ENCODE measurements at places on chromosomes 6 and 20.

DNA sequence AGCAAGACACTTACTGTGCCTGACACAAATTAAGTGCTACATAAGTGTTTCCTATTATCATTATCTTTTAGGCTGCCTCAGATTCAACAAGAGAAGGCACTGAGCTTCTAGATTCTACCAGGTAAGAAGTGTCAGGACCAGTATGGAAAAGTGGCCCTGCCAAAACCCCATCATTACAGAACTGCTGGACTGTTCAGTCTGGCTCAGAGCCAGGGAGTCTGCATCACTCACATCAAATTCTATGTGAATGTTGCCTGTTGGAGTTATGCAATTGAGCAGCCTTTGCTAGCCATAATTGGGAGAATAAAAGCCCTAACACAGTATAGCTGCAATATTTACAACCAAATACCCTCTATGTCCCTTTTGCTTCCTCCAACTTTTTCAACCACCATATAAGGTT is 70.9 kb downstream of the ATG5 start:
- DNase-seq: peak; percentile 88

DNA sequence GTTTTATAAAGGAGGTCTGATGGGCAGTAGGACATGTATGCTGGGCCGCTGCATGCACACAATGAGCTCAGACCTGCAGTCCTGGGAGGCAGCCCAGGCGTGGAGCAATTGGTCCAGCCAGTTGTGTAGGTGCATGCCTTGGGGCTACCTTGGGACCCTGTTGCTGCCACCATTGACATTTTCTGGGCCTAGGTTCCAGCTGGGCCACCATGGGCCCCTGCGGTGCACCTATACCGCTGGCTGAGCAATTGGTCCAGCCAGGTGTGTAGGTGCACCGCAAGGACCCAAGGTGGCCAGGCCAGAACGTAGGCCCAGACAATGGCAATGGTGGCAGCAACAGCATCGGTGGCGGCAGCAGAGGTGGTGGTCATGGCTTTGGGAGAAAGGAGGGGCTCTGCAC is 143.9 kb downstream of the PXDC1 start:
- DNase-seq: no peak

GRCh38 chr20:11174861-11175260 is 501.1 kb upstream of the JAG1 start:
- DNase-seq: no peak

DNA sequence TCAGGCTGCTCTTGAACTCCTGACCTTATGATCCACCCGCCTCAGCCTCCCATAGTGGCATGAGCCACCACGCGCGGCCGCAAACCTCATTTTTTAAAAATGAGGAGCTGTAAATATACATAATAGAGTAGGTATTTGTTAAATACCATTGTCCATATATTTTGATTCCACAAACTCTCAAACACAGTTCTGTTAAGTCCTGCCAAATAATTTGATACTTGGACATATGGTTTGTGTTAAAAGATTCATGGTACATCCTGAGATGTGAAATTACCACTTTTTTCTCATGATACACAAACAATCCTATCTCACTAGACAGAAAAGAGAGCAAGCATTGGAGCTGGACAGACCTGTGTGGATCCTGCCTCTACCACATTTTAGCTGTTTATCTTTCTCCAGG is 334.1 kb upstream of the KCNQ5 start:
- DNase-seq: peak; percentile 77

DNA sequence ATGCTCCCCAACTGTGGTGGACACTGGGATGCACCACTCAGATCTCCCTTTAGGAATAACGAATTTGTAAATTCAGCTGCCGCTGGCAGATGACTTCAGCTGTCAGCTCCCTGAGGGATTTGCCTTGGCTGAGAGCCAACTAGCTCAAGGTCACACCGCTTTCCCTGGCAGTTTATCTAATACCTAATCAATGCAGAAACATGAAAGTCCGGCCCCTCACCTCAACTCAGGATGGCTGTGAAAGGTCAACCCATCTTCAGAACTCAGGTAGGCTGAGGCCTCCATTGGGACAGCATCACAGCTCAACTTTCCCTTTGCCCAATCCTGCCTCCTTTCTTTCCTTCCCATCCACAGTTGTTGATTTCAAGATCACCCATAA is 22.8 kb upstream of the SCGN start:
- no peak for DNase-seq

- DNase-seq: no peak
Observed at GRCh38 chr6:10852361-10852960, 14.1 kb upstream of the MAK start.

DNA sequence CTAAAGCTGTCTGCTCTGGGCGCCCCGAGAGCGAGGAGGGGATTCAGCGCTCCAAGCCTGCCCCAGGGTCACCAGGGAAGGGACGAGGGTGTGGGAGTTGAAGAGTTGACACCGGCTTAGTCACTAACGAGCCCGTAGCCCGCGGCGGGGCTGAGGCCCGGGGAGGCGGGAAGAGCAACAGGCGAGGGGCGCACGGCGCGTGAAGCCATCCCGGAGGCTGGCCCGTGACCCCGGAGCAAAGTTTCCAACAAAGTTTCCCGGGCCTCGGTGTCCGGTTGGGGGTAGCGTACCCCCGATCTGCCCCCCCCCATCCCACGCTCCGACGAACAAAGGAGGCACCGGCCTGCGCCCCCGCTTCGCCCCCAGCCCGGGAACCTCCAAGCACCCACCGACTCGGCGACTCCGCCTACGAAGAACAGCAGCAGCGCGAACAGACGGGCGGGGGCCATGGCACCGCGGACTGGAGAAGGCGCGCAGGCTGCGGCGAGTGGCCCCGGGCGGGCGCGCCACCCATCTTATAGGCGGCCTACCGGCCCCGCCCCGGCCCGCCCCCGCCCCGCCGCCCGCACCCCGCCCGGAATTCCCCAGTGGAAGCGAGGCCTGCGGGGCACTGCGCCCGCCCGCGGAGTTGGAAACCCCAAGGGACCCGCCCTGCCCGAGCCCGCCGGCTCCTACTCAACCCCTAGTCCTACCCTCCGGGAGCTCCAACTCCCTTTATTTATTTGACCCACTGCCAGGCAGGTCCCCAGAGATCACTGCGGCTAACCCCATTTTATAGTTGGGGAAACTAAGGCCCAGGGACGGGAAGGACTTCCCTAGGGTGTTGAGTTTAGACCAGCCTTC is at the start of gene SDC4:
TSS of gene SDC4 (minus strand) at position 489 of the 843 bp plus-strand sequence. CDS start at position 449, 40 bp downstream.
- peak; percentile 64 for DNase-seq

DNA sequence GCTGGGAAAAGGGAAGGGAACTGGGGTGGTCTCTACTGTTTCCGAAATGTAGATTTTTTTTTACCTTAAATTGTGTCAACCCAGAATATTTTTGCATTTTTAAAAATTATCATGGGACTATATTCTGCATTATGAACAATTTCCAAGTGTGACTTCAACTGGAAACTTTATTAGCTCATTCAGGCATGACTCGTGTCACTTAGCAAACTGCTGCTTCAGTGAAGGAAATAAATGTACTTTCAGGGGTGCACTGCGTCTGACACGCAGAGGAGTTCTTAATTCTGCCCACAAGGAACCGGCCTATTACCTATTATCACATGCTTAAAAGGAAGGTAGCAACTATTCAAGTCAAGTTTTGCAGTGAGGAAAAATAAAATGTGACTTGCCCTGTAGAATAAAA is 291.3 kb upstream of the PRDM1 start:
- no peak for DNase-seq

DNA sequence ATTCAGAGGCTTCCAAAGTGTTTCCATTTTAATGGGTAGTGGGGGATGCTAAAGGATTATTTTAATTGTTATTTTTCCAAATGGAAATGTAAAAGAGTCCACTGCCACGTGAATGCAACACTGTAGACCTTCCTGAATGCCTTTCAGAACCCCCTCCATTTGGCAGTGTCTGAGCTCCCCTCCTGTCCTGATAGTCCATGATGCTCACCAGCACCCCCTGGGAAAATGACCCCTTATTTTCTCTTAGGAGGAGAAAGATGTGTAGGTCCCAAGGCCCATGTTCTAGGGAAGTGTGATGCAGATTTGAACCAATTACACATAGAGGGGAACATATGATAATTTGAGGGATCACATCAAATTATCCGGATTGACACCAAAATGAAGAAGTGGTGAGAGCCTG is 46.8 kb upstream of the SH3BGRL2 start:
- no peak for DNase-seq

DNA sequence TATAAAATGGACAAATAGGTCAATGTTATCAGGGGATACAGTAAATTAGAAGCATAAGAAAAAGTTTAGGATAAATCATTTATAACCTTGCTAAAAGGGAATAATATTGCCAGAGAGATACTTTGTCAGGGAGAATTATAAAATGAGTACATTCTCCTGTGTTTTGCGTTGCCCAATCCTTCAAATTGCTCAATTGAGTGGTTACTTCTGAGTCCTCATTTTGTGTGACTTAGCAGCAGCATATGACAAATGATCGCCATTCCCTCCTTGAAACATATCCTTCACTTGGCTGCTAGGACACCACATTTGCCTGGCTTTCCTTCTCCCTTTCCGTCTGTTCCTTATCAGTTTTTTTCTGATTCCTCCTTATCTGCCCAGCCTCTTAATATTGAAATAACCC is 106.7 kb upstream of the FLRT3 start:
- no peak for DNase-seq

GRCh38 chr6:33173535-33174180 is 18.6 kb downstream of the COL11A2 start:
- no peak for DNase-seq

DNA sequence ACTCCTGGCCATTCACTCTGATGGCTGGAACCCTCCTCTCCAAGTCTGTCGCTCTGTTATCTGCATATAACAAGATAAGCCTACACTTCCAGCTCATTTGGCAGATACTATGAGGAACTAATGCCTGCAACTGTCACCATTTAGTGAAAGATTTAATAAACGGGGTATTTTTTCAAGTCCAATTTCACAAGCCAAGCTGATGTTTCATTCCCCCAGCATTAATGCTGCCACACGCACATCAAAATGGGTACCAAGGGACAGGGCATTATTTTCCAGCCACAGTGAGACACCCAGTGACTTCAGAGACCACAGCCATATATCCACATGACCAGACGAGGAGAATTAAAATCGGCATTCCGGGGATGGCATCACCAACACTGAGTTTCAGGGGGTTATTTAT is 175.5 kb downstream of the PTPRT start:
- no peak for DNase-seq

DNA sequence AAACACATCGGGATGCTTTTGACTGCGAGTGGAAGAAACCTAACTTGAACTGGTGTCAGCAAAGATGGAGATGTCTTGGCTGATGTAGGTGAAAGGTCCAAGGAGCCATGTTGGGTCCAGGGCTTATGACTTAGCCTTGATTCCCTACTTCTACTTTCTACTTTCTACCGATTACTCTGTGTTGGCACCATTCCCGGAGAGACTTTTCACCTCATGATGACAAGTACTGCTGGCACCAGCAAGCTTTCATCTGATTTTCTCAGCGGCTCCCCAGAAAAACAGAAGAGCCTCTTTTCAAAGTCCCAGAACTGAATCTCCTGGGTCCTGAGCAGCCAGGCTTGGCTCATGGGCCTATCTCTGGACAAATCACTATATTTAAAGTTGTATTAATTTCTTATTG is 4.9 kb upstream of the EDN3 start:
- DNase-seq: no peak

DNA sequence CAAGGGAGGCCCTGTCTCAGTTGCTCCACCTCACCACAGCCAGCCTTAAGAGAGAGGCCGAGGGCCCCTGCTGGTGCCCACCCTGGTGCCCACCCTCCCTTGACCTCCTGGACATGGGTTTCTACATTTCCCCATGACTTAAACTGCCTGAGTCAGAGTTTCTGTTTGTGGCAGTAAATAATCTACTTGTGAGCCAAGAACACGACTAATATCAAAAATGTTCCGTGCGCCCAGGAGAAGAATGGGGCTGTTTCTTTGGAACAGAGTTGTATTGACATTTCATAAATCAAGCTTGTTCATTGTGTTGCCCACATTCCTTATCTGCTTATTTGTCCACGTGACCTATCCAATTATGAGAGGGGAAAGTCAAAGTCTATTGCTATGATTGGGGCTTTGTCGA is 143.5 kb downstream of the ANKRD60 start:
- DNase-seq: no peak

DNA sequence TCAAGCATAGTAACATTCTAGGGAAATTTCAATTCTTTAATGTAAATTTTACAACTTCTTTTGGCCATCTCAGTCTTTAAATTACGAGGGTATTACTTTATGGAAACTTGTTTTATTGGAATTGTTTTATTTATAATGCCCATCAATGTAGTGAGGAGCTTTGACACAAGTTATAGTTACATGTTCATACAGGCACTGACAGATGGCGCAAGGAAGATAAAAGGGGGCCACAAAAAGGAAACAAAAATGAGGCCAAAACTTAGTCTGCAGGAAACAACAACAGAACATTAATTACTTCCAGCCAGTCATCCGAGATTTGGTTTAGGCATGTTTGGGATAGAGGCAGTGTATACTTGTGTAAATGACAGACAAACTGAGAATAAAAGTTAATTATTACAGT is 18.3 kb downstream of the SESN1 start:
- DNase-seq: no peak

GRCh38 chr20:3929713-3930060 is 40.5 kb downstream of the PANK2 start:
- no peak for DNase-seq

DNA sequence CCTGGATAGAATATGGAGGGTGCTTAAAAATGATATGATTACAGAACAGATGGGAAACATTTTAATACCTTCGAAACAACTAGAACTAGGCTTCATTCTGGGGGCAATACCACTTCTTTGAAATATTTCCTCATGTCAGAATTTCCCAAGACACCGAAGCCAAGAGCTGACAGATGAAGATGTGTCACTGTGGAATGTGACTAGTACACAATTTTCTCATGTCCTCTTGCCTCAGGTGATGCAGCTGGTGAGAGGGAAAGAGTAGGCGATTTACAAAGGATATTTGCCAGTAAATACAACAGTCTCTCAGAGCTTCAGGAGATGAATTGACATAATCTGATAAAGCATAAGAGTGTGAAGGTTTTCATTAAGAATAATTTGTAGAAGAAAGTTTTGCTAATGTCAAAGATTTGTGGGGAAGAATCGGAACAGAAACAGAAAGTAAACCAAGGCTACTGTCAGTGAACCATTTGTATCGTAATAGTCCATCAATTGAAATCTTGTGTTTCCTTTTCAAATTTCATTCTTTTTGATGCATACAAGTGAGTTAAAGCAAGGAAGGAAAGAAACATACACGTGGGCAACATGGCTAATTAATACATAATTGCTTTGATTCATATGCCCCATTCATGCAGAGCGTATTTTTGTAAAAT is 164.7 kb upstream of the CCN2 start:
- DNase-seq: no peak

DNA sequence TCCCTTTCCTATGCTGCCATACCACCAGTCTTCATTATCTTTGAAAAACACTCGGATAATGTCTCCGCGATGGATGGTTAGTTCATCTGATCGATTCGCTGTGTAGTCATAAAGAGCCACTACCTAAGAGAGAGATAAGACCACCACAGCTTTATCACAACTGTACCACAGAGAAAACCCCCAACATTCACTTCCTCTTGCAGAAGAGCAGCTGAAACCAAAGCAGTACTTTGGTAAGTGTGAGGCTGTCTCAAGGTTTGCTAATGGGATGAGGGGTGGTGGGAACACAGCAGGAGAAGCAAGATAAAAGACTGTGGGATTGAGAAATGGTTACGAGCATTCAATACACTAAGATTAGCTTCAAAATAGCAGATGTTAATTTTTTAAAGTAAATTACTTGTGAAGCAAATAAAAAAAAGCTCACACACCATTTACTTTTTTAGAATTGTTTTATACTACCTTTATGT is 142.1 kb downstream of the MYB start:
- no peak for DNase-seq
